ENCODE measurements at places on chromosomes 2 and 18.

GRCh38 chr2:44273596-44273995, 1.7 kb upstream of the SLC3A1 start:
- DNase-seq, result no peak

DNA sequence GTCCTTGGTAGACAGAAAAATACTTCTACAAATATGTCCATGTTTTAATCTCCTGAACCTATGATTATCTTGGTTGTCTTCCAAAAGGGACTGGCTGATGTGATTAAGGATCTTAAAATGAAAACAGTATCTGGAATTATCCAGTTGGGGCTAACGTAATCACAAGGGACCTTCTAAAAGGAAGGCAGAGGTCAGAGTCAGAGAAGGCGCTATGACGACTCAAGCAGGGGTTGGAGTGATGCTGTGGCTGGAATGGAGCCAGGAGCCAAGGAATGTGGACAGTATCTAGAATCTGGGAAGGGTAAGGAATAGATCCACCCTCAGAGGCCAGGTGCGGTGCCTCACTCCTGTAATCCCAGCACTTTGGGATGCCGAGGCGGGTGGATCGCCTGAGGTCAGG, 4.2 kb upstream of the USP14 start:
- no peak for DNase-seq

DNA sequence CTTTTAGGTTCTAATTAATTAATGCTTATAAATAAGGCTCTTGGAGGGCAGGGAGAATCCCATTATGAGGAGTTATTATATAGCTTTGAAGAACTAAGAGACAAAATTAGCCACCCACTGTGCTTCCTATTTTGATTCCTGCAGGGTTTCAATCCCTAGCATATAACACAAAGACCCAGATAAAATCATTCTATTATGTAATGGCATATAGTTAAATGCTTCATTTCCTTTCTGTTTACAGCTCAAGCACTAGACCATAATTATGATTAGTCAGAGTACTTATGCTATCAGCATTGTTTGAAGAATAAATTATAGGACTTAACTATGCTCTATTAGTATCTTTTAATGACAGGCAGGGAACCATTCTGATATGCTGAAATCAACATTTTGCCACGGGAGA, 9.1 kb downstream of the GPR155 start:
- DNase-seq, result no peak

DNA sequence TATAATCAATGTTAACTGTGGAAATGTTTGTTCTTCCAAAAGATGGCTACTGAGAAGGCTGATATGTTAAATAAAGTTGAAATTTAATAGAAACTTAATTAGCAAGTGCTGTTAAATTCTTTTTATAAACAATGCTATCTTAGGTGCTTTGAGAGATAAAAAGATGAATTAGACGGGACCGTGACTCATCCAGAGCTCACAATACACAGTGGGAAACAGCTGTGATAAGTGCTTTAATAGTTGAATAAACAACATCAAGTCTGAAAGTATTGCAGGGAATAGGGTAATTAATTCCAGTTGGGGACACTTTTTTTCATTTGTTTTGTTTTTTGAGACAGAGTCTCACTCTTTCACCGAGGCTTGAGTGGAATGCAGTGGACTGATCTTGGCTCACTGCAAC, 85.5 kb upstream of the DTNA start:
- DNase-seq, result no peak

- DNase-seq, result no peak
Measured at GRCh38 chr2:72886505-72887031, 640 bp upstream of the SPR start.

DNA sequence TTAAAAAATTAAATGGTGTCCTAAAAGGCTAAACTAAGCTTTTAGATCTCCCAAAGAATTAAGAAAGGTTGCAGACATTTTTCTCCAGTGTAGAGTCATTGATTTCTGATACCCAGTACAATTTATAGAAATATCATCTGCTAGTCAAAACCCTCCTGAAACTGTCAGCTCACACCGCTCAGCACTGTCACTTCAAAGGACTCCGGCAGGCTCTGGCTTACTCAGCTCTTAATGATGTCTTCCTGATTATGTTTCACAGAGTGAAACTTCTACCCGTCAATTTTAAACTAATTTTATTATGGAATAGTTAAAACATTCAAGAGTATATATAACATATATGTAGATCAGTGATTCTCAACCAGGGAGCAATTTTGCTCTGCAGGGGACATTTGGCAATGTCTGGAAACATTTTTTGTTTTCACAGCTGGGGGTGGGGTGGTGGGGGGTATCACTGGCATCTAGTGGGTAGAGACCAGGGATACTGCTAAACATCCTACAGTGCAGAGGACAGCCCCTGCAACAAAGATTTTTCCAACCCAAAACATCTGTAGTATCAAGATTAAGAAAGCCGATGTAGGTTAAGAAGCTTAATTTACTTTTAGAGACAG, 31.6 kb downstream of the CDK15 start:
- no peak for DNase-seq

DNA sequence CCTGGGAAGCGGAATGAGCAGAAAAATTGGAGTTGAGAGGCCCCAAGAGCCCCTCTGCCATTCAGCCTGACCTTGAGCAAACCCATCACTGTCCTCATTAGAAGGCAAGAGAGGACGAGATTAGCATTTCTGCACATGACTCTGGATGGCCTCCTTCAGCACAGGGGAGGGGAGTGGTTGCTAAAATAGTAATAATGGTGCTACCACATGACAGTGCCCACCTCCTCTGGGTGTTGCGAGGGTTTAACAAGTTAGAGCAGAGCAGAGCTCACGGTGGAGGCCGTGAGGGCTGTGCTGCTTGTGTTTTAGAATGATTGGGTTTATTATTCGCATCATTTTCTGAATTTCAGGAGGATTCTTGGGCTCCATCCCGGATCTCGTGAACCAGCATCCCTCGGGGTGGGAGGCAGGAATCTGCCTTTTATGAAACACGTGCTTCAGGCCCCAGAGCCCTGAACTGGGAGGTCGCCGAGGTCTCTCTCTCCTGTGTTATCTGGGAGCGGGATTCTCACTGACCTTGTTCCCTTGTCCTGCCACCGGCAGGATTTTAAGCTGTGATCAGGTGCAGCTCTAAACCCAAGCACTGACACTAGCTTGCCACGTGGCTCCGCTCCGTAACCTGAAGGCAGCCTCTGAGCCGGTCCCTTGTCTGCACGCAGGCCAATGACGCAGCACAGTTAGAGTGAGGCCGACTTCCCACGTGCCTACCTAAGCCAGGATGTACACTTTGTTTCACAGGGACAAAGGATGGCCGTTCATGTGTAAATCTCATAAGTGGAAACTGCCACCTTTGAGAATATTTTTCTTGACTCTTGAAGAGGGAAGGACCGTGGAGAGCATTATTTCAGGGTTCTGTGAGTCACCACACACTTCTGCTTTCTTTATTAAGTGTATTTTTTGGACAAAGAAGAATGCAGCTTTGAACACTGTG, 142.3 kb downstream of the ACOXL start:
- DNase-seq, result no peak

DNA sequence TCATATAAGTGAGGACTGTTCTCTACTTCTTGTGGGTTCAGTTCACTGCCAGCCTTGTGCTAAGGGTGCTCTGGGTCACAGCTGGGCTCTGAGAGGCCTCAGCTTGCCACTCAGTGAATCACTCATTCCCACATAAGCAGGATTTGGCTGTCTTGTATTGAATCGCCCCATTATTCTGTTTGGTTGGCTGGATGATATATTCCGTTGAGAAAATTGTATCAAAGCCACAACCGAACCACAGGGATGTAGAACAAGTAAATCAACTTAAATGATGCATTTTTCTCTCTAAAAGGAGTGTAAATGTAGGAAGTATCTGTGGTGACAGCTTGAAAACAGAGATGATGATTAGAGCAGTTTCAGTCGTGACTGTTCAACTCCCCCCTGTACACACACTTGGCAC, 39.6 kb downstream of the TTC39C start:
- no peak for DNase-seq

DNA sequence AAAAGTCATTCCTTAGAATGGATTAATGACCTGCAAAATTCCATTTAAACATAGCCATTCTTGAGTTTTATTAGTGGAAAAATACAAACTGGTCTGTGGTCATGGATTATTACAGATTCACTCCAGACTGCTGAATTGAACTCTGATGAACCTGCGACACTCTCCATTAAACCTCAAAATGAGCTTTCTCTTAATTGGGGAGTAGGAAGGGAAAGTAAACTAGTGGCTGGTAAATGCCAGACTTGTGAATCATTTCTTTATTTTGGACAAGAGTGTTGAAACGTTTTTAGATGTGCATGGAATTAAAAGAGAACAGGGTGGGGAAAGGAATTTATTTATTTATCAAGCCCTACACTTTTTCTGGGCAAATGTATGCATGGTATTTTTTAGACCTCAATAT, 321.2 kb upstream of the FANCL start:
- DNase-seq, result no peak

DNA sequence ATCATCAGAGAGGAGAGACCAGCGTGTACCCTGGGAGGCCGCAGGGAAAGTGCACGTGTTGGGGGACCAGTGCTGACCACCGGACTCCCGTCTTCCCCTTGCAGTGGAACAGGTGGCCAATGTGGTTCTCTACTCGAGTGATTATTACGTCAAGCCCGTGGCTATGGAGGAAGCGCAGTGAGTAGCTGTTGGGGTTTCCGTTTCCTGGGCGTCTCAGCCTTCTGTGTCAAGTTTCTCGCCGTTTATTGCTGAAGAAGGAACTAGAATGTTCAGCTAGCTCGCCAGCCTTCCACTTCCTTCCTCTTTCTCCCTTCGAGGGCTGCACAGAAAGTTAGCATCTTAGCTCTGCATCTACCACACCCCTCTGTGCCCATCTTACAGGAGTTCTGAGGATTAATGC, 22.8 kb upstream of the DGKD start:
- DNase-seq, result peak; percentile 94

DNA sequence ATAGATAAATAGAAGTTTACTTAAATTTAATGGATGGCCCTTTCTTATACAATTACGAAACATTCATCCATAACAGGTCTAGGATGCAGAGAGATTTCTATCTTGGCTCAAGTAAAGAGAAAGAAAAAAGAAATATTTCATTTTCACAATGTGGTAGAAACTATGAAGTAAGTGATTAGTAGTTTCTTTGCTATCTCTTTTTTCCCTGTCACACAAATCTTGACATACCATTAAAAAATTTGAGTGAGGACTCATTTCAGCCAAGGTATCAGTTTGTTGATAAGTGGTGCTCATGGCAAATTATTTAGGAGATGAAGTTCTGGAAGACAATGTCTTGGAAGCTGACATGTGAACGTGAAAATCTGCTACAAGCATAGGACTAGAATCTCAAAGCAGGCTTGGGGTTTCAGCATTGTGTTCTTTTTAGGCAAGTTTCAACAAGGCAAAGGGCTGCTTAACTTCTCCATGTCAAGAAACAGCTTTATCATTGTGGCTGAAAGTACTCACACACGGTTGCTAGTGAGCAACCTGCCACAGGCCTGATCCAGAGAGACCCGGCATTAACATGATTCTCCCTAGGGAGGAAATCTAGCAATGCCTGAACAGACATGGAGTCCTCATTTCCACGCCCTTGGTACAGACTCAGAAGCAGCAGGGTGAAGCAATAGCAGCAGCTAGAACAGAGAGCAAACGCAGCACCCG, 414.6 kb downstream of the DLGAP1 start:
- DNase-seq, result no peak

GRCh38 chr2:65320042-65320725, 92.6 kb downstream of the ACTR2 start:
- no peak for DNase-seq

DNA sequence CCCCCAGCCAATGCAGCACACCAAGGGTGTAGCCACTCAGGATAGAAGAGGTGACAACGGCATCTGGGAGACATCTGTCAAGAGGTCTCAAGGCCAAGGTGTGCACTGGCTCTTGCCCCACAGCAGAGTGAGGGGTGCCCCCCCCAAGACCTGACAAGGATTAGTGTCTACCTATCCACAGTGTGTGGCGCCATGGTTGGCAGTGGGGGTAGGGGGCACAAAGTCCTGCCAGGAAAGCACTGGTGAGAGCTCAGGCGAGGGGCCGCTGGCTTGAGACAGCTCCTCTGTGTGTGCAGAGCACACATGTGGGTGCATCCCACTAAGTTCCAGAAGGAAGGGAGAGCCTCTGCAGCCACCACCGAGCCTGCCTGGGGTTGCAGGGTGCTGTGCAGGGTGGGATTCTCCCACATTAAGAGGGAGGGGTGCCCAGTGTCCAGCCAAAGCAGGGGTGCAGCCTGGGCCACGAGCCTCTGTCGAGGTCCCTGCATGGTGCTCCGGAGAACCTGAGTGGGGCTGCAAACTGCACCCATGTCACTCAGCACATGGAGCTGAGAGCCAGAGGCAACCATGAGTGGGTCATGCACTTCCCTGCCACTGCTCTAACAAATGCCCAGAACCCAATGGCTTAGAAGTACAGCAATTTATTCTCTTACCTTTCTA, 311.2 kb upstream of the HDAC4 start:
- no peak for DNase-seq

DNA sequence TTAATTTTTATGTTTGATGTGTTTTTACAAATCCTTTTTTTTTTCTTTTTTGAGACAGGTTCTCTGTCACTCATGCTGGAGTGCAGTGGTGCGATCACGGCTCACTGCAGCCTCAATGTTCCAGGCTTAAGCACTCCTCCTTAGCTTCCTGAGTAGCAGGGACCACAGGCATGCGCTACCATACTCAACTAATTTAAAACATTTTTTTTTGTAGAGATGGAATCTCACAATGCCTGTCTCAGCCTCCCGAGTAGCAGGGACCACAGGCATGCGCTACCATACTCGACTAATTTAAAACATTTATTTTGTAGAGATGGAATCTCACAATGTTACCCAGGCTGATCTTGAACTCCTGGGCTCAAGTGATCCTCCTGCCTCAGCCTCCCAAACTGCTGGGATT, 3.2 kb downstream of the NOTO start:
- DNase-seq, result no peak

DNA sequence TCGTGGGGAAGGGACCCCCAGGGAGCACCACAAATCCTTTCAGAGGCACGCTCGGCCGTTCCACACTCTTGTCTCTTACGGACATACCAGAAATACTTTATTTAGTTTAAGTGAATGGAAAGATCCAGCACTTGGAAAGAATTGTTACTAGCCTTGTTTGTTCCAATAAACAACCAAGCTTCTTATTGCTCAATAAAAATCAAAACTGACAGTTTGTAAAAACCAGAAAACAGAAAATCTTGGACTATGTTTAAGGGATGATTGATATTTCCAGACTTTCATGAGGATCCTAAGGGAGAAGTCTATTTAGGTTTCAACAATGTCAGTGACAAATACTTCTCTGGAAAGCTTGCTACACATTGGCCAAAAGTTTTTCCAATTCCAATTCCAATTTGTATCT, 31.6 kb upstream of the CCBE1 start:
- DNase-seq, result no peak
